ENCODE measurements at places on chromosomes 4 and X.

DNA sequence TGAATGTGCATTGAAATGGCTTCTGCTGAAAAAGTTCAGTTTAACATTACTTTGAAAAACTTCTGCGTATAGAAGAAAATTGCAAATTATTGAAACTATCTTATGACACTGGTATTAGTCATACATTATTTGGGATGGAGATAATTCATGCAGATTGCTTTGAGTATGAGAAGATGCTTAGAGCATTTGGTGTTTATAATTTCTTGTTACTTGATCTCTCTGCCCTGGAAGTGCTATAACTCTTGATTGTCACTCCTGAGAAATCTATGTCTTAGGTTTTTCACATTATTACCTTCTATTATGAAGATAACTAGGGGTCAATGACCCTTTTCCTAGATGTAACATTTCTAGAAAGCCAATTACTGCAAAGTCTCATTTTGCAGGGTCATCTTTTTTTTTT lies 36.4 kb downstream of the TMEM131L start:
- DNase-seq = no peak

GRCh38 chr4:126038502-126039144 lies 723.9 kb downstream of the FAT4 start:
- no peak for DNase-seq

- no peak for DNase-seq
These were observed 13.1 kb upstream of the KIAA0232 start for GRCh38 chr4:6769233-6769988.

- DNase-seq = no peak
These were observed 18.6 kb downstream of the MEPE start for GRCh38 chr4:87851332-87851731.

DNA sequence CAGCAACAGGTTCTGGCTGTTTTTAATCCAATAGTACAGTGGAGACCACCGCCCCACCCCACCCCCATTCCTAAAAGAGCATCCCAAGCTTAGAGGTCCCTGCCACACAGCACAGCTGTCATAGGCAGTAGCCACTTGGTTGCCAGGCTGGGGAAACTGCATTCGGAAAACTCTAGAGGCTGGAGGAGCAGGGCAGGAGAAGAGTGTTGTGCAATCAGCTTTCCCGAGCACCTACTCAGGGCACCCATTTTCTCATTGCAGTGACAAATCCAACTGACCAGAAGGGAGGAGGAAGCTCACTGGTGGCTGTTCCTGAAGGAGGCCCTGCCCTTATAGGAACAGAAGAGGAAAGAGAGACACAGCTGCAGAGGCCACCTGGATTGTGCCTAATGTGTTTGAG lies 1.1 kb downstream of the CXCL1 start:
- peak; percentile 75 for DNase-seq

GRCh38 chr4:139665690-139666529 lies at the start of gene MGST2:
TSS of gene MGST2 (plus strand) at chr4:139665819. CDS start at chr4:139666020, 201 bp downstream.
- peak; percentile 88 for DNase-seq

DNA sequence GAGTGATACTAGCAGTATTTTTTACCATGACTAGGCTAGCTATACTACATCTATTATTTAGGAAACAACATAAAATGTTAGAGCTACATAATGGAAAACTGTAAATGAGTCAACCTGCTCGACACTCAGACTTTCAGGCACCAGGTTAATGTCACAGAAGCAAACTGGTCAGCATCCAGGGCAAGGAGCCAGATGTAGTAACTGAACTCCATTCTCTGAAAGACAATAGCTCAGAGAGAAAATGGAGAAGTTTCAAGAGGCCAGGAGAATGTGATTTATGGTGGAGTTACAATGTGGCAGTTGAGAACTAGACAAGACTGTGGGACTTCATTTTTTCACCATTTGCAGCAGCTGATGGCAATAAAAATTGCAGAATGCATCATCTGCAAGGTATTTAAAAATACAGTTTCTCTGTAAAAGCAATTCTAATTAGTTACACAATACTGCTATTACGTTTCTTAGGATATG lies 342.7 kb upstream of the PABPC4L start:
- peak; percentile 50 for DNase-seq

GRCh38 chrX:150933945-150934350 lies 35.5 kb upstream of the CD99L2 start:
- no peak for DNase-seq

DNA sequence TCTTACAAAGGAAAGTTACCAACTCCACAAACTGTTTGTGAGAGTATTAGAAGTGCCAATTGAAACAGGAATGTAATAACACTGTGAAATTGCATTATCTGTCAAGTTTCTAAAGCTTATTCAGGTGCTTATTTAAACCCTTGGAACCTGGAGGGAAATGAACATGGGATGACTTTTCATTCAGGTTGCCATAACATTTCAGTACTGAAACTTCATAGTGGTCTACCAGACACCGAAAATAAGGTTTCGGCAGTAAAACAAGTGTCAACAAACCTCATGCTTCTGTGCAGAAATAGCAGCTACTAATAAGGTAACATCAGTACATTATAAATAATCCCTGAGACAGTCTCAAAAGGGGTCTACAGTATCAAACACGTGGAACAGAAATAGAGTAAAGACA lies 890.7 kb upstream of the INTU start:
- no peak for DNase-seq

Data from fibroblast of pulmonary artery (primary cell).